Neural crest cell (in vitro differentiated cells): ENCODE measurements at places on chromosomes 1 and 21. TPM values are rescaled to one million over a fixed set of nuclear protein-coding genes. Genes with fewer than 3 reads are reported as not detected.

DNA sequence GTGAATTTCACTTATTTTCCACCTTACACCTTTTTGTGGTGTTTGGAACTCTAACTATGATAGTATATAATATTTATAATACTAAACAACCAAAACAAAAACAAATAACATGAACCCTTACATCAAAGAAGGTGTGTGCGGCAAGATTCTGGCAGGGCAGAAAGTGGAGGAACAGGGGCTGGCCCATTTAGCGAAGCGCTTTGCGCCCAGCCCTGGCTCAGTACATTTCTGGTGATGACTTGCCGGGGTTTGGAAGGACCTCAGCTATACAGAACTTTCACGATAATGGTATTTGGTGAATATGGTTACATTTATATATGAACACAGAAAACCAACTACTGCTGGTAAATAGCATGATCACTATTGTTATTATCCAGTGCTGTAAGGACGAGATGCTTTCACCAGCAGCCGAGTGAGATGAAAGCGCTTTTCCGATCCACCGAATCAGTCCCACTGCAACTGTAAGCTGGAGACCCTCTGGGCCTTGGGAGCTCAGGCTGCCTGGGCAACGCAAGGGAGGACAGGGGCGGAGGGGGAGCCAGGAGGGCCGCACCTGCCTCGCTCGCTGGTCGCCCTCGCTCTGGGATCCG is 63.9 kb downstream of the CD247 start:
- H3K27ac ChIP-seq = peak overlapping the region; percentile 29
- peaks cover 2% of the 10 kb centered on the region for H3K27me3 ChIP-seq
- no peak for DNase-seq
- no peaks in the 10 kb centered on the region for H3K36me3 ChIP-seq
- H3K4me1 ChIP-seq = peaks cover 19% of the 10 kb centered on the region

Gene CYYR1
- total RNA-seq = 18.2 and 20.1 TPM in 2 replicates

Gene DDAH1
- 22.3 and 26.1 TPM in 2 replicates for total RNA-seq

GRCh38 chr1:236284291-236284721 is 2.5 kb upstream of the ERO1B start:
- peaks cover 22% of the 10 kb centered on the region for H3K4me1 ChIP-seq
- H3K4me3 ChIP-seq = no peak overlapping the region
- H3K27me3 ChIP-seq = peaks cover 56% of the 10 kb centered on the region
- H3K27ac ChIP-seq = no peak overlapping the region
- no peaks in the 10 kb centered on the region for H3K36me3 ChIP-seq

GRCh38 chr1:107776900-107777663 is 187.9 kb downstream of the VAV3 start:
- H3K27me3 ChIP-seq = no peaks in the 10 kb centered on the region
- H3K36me3 ChIP-seq = no peaks in the 10 kb centered on the region

- DNase-seq = no peak
- H3K36me3 ChIP-seq = no peaks in the 10 kb centered on the region
- no peaks in the 10 kb centered on the region for H3K27me3 ChIP-seq
- no peak overlapping the region for H3K27ac ChIP-seq
- H3K4me1 ChIP-seq = no peaks in the 10 kb centered on the region
These were observed 371.7 kb downstream of the PTPRC start for GRCh38 chr1:199010492-199010891.

Gene E2F2
- 23.5 and 23.7 TPM in 2 replicates for total RNA-seq

Gene ABCG1
- 2.8 and 3.3 TPM in 2 replicates for total RNA-seq

- peaks cover 8% of the 10 kb centered on the region for H3K4me1 ChIP-seq
- DNase-seq = no peak
These were observed 21.7 kb upstream of the ABCD3 start for GRCh38 chr1:94396356-94397010.

Gene CELA2A
- not detected in 2 replicates for total RNA-seq

- H3K36me3 ChIP-seq = peaks cover 23% of the 10 kb centered on the region
- no peaks in the 10 kb centered on the region for H3K27me3 ChIP-seq
- no peak for DNase-seq
- H3K4me1 ChIP-seq = no peaks in the 10 kb centered on the region
- no peak overlapping the region for H3K27ac ChIP-seq
These were observed 31.8 kb upstream of the SLFNL1 start for GRCh38 chr1:41053316-41053715.
